ENCODE measurements at places on chromosomes 6 and 20.

- DNase-seq: no peak
Measured at GRCh38 chr6:3323696-3324261, 65.0 kb downstream of the PSMG4 start.

GRCh38 chr20:11820838-11821237, 96.9 kb upstream of the BTBD3 start:
- no peak for DNase-seq

DNA sequence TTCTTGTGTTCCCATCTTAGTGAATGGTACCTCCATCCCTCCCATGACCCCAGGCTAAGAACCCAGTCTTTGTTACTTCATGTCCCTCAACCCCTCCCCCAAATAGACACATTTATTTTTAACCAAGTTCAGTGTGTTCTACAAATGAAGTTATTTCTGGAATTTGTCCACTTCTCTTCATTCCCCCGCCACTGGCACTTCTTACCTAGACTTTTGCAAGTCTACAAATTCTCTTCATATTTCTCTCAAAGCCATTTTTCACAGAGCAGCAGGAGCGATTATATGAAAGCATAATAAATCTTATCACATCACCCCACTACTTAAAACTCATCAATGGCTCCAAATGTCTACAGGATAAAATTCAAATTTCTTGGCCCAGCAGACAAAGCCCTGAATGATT, 131.4 kb downstream of the BTBD9 start:
- DNase-seq: no peak

DNA sequence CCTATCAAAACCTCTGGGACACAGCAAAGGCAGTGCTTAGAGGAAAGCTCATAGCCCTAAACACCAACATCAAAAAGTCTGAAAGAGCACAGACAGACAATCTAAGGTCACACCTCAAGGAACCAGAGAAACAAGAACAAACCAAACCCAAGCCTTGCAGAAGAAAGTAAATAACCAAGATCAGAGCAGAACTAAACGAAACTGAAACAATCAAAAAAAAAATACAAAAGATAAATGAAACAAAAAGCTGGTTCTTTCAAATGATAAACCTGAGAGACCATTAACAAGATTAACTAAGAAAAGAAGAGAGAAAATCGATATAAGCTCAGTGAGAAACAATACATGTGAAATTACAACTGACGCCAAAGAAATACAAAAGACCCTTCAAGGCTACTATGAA, 34.8 kb upstream of the RUNX2 start:
- no peak for DNase-seq

- no peak for DNase-seq
Measured at GRCh38 chr20:59159493-59160376, 3.9 kb upstream of the ZNF831 start.

Data from H7 (cell line).